ENCODE measurements at places on chromosomes 2 and 18. TPM values are rescaled to one million over a fixed set of nuclear protein-coding genes. Genes with fewer than 3 reads are reported as not detected.

DNA sequence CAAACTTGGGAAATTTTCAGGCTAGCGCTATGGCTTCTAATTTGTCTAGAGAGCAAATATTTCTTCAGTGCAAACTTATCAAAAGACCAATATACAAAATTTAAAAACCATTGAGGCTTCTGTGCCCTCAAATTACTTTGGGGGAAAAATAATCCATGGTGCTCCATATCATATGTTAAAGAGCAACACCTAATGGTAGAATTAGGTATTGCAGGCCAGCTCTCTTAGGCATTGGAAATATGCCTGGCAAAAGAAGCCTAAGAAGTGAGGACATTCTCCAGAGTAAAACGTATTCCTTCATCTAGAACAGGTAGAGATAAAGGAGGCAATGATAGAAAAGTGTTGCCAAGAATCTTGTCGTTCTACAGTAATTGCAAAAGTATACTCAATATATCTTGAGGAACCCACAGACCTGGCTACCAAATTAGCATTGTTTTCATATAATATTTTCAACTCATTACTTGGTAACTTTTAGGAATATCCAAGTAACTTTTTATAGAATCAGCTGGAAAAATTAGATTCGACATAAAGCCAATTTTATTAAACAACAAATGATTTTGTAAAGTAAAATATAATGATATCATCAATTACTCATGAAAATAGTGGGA is 401.1 kb downstream of the BCL11A start:
- no peak overlapping the region for H3K4me3 ChIP-seq
- H3K27me3 ChIP-seq, result no peaks in the 10 kb centered on the region
- H3K4me1 ChIP-seq, result no peaks in the 10 kb centered on the region
- H3K36me3 ChIP-seq, result no peaks in the 10 kb centered on the region
- H3K27ac ChIP-seq, result no peak overlapping the region

- no peaks in the 10 kb centered on the region for H3K4me1 ChIP-seq
- DNase-seq, result no peak
- H3K4me3 ChIP-seq, result no peak overlapping the region
Measured at GRCh38 chr2:158786897-158787296, 8.2 kb upstream of the DAPL1 start.

DNA sequence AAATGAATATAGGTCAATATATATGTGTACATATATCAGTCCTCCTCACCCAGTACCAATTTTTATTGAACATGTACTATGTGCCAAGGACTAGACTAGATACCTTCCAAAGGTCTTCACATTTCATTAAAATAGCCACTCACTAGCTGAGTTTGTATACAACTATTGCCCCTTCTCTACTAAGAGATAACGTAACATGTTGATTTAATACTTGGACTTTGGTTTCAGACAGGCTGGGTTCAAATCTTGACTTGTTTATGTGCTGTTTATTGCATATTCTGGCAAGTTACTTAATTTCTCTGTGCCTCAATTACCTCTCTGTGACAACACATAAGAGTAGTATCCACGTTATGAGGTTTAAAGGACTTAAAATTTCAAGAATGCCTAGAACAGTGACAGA is 184.5 kb downstream of the MTX2 start:
- no peaks in the 10 kb centered on the region for H3K4me1 ChIP-seq
- DNase-seq, result no peak
- H3K4me3 ChIP-seq, result no peak overlapping the region
- H3K27me3 ChIP-seq, result peaks cover 20% of the 10 kb centered on the region
- no peaks in the 10 kb centered on the region for H3K36me3 ChIP-seq

DNA sequence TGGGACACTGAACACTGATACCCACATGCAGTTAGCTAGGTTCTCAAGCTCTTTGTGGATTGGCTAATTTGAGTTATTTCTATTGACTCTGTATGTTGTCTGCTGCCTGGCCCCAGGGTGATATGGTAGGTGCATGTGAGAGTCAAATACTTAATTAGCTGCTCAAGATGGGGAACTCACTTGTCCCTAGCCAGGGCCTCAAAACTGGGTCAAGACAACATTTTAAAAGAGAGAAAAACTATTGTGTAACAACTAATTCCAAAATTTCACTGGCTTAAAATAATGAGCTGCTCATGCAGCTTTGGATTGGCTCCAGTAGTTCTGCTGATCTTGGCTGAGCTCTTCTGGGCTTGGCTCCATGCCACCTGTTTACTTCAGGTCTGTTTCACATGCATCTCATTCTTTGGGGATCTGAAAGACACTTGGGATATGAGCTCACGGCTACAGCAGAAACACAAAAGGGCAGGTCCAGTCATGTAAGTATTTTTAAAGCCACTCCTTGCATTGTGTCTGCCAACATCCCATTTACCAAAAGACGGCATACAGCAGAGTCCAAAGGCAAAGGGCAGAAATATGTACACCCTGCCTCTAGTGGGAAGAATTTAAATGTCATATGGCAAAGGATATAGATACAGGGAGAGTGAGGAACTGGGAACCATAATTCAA is 716.8 kb downstream of the SUCLG1 start:
- DNase-seq, result no peak
- no peaks in the 10 kb centered on the region for H3K4me1 ChIP-seq
- no peak overlapping the region for H3K27ac ChIP-seq
- H3K4me3 ChIP-seq, result no peak overlapping the region
- H3K27me3 ChIP-seq, result no peaks in the 10 kb centered on the region

- no peaks in the 10 kb centered on the region for H3K36me3 ChIP-seq
- H3K27me3 ChIP-seq, result peaks cover 10% of the 10 kb centered on the region
- no peak for DNase-seq
- no peaks in the 10 kb centered on the region for H3K4me1 ChIP-seq
Measured at GRCh38 chr2:62475172-62476011, 30.6 kb downstream of the TMEM17 start.

DNA sequence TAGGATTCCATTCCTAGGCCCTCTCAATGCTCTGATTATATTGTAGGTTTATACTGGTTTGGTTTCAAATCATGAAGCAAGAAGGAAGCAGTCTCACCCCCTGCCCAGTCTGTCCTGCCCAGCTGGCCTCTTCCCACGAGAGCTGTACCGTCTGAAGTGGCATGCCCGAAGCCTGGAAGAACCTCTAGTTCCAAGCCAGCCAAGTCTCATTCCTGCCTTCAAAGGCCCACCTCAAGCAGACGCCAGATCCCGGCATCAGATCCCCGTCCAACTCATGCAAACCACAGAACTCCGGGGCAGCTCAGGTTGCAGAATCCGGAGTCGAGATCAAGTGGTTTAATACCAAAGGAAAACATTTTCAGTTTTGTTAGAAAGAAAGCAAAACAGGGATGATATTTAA is 234.4 kb downstream of the LPIN1 start:
- no peaks in the 10 kb centered on the region for H3K36me3 ChIP-seq
- no peaks in the 10 kb centered on the region for H3K27me3 ChIP-seq
- H3K4me1 ChIP-seq, result no peaks in the 10 kb centered on the region
- no peak for DNase-seq
- no peak overlapping the region for H3K4me3 ChIP-seq
- no peak overlapping the region for H3K27ac ChIP-seq

DNA sequence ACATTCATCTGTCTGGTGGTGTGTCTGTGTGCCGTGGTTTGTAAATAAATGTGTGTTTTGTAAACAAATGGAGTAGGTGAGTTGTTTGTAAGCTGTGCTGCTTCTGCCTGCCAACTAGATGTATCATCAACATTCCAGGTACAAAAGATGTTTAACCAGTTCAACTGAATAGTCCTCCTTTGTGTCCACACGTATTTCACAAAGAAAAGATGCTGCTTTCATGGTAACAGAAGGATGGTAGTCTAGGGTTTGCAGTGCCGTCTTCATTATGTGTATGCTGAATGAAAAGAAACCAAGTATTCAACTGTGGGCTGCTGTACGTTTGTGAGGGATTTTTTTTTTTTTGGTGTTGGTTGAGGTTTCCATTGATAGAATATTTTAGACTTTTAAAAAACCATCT is 72.1 kb downstream of the CAMKMT start:
- no peak overlapping the region for H3K27ac ChIP-seq
- H3K27me3 ChIP-seq, result no peaks in the 10 kb centered on the region
- H3K4me1 ChIP-seq, result peaks cover 1% of the 10 kb centered on the region
- H3K4me3 ChIP-seq, result no peak overlapping the region
- no peak for DNase-seq

GRCh38 chr18:51053814-51054213 is 23.8 kb downstream of the SMAD4 start:
- peak overlapping the region; percentile 65 for H3K4me3 ChIP-seq
- no peaks in the 10 kb centered on the region for H3K27me3 ChIP-seq
- peak overlapping the region; percentile 91 for H3K27ac ChIP-seq
- H3K4me1 ChIP-seq, result peaks cover 28% of the 10 kb centered on the region
- H3K36me3 ChIP-seq, result peaks cover 53% of the 10 kb centered on the region

DNA sequence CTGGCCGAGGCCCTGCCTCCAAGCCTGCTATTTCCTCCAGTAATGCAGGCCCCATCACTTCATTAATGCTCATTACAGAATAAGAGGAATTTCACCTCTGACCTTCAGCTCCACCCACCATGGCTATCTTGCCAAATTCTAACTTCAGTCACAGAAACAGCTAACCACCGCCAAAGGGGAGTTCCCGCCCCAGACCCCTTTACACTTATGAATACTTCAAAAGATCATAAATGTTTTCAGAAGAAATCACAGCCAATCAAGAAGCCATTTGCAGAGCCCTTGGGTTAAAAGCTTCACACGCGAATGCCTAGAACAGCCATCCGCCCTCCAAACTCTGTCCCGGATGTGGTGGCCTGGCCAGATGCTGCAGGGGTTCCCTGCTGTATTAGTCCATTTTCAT is 73.8 kb upstream of the TWIST2 start:
- H3K27me3 ChIP-seq, result peaks cover 8% of the 10 kb centered on the region
- H3K4me1 ChIP-seq, result no peaks in the 10 kb centered on the region
- DNase-seq, result no peak
- no peak overlapping the region for H3K27ac ChIP-seq
- H3K36me3 ChIP-seq, result no peaks in the 10 kb centered on the region

GRCh38 chr2:205650450-205650849 is 31.9 kb upstream of the NRP2 start:
- H3K27ac ChIP-seq, result no peak overlapping the region
- H3K4me3 ChIP-seq, result no peak overlapping the region
- H3K4me1 ChIP-seq, result no peaks in the 10 kb centered on the region
- H3K36me3 ChIP-seq, result no peaks in the 10 kb centered on the region
- peaks cover 3% of the 10 kb centered on the region for H3K27me3 ChIP-seq

- no peaks in the 10 kb centered on the region for H3K36me3 ChIP-seq
- H3K27me3 ChIP-seq, result peaks cover 9% of the 10 kb centered on the region
- DNase-seq, result no peak
- no peak overlapping the region for H3K4me3 ChIP-seq
Measured at GRCh38 chr2:144671695-144672455, 152.0 kb upstream of the ZEB2 start.

GRCh38 chr2:231707625-231707926 is 749 bp upstream of the PTMA start:
- peak overlapping the region; percentile 100 for H3K27ac ChIP-seq
- peak overlapping the region; percentile 91 for H3K4me3 ChIP-seq
- peaks cover 45% of the 10 kb centered on the region for H3K36me3 ChIP-seq

Gene POMC
- 2.7 TPM for total RNA-seq

Gene UGT1A10
- total RNA-seq, result not detected

Gene AP1S3
- 6.4 TPM for total RNA-seq

Gene ANKMY1
- 31.5 TPM for total RNA-seq

Gene SPATA3
- total RNA-seq, result 0.35 TPM

Gene CDH19
- total RNA-seq, result not detected
